Peyer's patch (tissue), 4 donors: ENCODE measurements at places on chromosomes 1 and 21. TPM values are rescaled to one million over a fixed set of nuclear protein-coding genes. Genes with fewer than 3 reads are reported as not detected.

The ANKRD35 gene
- total RNA-seq = 1.2 TPM

The LCE7A gene
- not detected for total RNA-seq

The NGF gene
- not detected for total RNA-seq

The TPTE gene
- total RNA-seq = not detected

The SPTA1 gene
- total RNA-seq = not detected

The LMX1A gene
- 1.9 TPM for total RNA-seq

The C4BPA gene
- 2.6 TPM for total RNA-seq

DNA sequence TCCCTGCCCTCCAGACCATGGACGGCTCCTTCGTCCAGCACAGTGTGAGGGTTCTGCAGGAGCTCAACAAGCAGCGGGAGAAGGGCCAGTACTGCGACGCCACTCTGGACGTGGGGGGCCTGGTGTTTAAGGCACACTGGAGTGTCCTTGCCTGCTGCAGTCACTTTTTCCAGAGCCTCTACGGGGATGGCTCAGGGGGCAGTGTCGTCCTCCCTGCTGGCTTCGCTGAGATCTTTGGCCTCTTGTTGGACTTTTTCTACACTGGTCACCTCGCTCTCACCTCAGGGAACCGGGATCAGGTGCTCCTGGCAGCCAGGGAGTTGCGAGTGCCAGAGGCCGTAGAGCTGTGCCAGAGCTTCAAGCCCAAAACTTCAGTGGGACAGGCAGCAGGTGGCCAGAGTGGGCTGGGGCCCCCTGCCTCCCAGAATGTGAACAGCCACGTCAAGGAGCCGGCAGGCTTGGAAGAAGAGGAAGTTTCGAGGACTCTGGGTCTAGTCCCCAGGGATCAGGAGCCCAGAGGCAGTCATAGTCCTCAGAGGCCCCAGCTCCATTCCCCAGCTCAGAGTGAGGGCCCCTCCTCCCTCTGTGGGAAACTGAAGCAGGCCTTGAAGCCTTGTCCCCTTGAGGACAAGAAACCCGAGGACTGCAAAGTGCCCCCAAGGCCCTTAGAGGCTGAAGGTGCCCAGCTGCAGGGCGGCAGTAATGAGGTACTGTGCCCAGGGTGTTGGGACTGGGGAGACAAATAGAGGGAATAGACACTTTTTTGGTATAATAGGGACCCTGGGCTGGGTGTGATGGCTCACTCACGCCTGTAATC is 1.0 kb downstream of the ZBTB48 start:
- H3K27ac ChIP-seq = peak overlapping the region; percentile 95
- peak overlapping the region; percentile 96 for H3K4me3 ChIP-seq
- DNase-seq = no peak
- H3K4me1 ChIP-seq = peaks cover 12% of the 10 kb centered on the region

DNA sequence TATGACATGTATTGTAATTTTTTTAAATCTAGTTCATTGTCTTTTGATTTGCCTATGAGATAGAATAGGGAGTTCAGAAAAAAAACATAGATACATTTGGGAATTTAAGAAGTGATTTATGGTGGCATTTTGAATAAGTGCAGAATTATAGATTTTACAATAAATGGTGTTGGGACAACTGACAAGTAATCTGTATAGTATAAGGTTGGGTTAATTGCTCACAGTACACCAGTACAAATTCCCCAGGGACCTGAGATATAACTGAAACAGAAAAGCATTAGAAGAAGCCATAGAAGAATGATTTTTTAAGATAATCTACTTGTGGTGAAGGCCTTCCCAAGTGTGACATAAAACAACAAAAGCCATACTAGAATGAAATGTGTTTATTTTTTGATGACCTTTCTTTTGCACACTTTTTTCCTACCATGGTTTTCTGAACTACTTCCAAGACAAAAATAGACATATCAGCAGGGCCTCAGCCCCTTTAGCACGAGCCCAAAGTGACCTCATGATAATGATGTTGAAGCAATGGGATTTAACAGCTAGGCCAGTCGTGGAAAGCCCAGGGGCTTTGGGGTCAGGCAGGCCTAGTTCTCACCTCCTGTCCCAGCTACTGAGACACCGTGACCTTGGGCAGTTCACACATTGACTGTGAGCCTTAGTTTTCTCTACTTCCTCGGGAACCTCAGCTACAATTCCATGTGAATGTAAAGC is 87.4 kb downstream of the GREM2 start:
- no peak overlapping the region for H3K4me3 ChIP-seq
- no peak overlapping the region for H3K27ac ChIP-seq
- no peaks in the 10 kb centered on the region for H3K27me3 ChIP-seq
- no peaks in the 10 kb centered on the region for H3K4me1 ChIP-seq
- DNase-seq = no peak

- no peak overlapping the region for H3K4me3 ChIP-seq
- no peaks in the 10 kb centered on the region for H3K27me3 ChIP-seq
- H3K27ac ChIP-seq = no peak overlapping the region
- no peaks in the 10 kb centered on the region for H3K36me3 ChIP-seq
Observed at GRCh38 chr1:160179336-160179735, 11.0 kb upstream of the CASQ1 start.

- no peaks in the 10 kb centered on the region for H3K27me3 ChIP-seq
- H3K27ac ChIP-seq = no peak overlapping the region
- DNase-seq = peak; percentile 63
- H3K4me3 ChIP-seq = no peak overlapping the region
- no peaks in the 10 kb centered on the region for H3K4me1 ChIP-seq
Observed at GRCh38 chr1:30085811-30086770, 637.3 kb downstream of the MATN1 start.

GRCh38 chr1:151006327-151007052 is at the start of gene MINDY1:
TSS of gene MINDY1 (minus strand) at chr1:151006902. CDS start at chr1:151002617, 4,285 bp downstream.
- peaks cover 74% of the 10 kb centered on the region for H3K4me1 ChIP-seq
- peak within 1 kb of the TSS; percentile 53 for H3K4me3 ChIP-seq
- no peaks in the 10 kb centered on the region for H3K27me3 ChIP-seq

GRCh38 chr21:41302976-41303375 is 13.6 kb upstream of the FAM3B start:
- no peak overlapping the region for H3K4me3 ChIP-seq
- DNase-seq = no peak
- no peak overlapping the region for H3K27ac ChIP-seq
- H3K4me1 ChIP-seq = no peaks in the 10 kb centered on the region

DNA sequence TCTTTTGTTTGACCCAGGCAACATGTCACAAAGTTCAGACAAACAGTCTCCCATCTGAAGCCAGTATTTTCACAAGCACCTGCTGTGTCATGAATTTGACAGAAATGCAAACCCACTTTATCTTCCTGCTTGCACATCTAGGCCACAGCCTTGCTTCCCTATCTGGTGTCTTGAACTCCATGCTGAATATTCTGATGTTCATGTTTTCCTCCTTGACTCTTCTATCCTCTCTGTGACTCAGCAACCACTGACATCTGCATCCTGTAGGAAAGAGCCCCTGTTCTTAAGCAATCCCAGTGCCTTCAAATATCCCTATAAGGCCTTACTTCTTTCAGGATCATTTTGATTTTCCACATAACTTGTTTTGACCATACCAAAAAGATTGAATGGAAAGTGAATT is 6.5 kb downstream of the CD55 start:
- DNase-seq = no peak
- H3K4me1 ChIP-seq = no peaks in the 10 kb centered on the region
- no peaks in the 10 kb centered on the region for H3K27me3 ChIP-seq
- H3K36me3 ChIP-seq = peaks cover 64% of the 10 kb centered on the region

DNA sequence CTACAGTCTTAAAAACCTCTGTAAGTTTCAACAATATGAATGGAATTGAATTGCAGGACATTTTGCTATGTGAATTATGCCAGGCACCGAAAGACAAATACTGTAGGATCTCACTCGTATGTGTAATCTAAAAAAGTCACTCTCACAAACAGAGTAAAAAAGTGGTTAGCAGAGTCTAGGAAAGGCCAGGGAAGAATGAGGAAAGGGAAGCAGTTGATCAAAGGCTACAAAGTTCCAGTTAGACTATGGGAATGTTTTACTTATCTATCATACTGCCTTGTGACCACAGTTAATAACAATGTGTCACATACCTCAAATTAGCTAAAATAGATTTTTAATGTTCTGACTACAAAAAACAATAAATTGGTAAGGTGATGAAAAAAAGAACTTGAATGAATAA is 565.4 kb upstream of the BRINP3 start:
- H3K36me3 ChIP-seq = no peaks in the 10 kb centered on the region
- DNase-seq = no peak
- no peak overlapping the region for H3K4me3 ChIP-seq
- H3K4me1 ChIP-seq = no peaks in the 10 kb centered on the region

- H3K27me3 ChIP-seq = no peaks in the 10 kb centered on the region
- no peaks in the 10 kb centered on the region for H3K36me3 ChIP-seq
- DNase-seq = peak; percentile 31
- H3K27ac ChIP-seq = peak overlapping the region; percentile 97
- H3K4me3 ChIP-seq = peak overlapping the region; percentile 96
Observed at GRCh38 chr1:26697978-26698849, 2.4 kb downstream of the ARID1A start.

GRCh38 chr1:216653001-216653400 is 70.2 kb downstream of the ESRRG start:
- no peak overlapping the region for H3K4me3 ChIP-seq
- no peaks in the 10 kb centered on the region for H3K4me1 ChIP-seq
- no peaks in the 10 kb centered on the region for H3K36me3 ChIP-seq
- no peaks in the 10 kb centered on the region for H3K27me3 ChIP-seq
- no peak for DNase-seq

DNA sequence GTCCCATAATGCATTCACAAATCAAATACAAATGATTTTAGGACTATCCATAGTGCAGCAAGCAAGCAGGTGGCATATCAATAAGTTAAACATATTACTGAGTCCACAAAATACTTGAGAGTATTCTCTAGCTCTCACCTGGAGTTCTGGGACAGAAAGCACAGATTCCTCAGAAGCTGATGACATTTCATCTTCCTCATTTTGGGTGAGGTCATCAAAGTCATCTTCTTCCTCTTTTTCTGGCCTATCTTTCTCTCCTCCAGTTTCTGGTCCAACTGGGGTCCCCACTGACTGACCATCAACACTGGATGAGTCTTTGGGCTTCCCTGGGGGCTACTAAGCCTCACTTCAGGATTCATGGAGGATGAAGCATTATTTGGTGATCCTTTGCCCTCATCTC is 38.9 kb downstream of the YY1AP1 start:
- H3K4me3 ChIP-seq = no peak overlapping the region
- no peaks in the 10 kb centered on the region for H3K4me1 ChIP-seq

GRCh38 chr1:99621340-99621901 is 24.5 kb upstream of the PALMD start:
- H3K4me1 ChIP-seq = no peaks in the 10 kb centered on the region
- H3K27ac ChIP-seq = no peak overlapping the region
- no peak overlapping the region for H3K4me3 ChIP-seq
- DNase-seq = no peak

- H3K27ac ChIP-seq = peak overlapping the region; percentile 85
- peaks cover 21% of the 10 kb centered on the region for H3K4me1 ChIP-seq
- DNase-seq = no peak
- no peak overlapping the region for H3K4me3 ChIP-seq
- no peaks in the 10 kb centered on the region for H3K27me3 ChIP-seq
- H3K36me3 ChIP-seq = no peaks in the 10 kb centered on the region
Observed at GRCh38 chr1:156508205-156508954, 7.8 kb upstream of the MEF2D start.

DNA sequence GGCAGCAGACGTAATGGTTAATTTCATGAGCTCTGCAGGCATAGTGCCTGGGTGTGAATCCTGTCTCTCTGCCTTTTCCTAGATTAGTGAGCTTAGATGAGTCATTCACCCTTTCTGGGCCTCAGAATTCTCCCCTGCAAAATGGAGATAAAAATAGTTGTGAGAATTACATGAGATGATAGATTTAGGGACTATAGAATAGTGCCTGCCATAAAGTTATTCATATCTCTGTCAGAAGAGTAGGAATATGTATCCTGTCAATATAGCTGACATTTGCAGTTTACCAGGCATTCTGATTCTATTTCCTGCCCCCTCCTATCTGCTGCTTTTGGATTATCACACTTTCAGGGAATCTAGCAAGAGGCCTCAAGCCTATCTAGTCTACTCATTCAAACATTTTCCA is 112.0 kb downstream of the PDE4B start:
- no peak overlapping the region for H3K27ac ChIP-seq
- H3K4me1 ChIP-seq = no peaks in the 10 kb centered on the region
- no peak overlapping the region for H3K4me3 ChIP-seq
- no peak for DNase-seq
- no peaks in the 10 kb centered on the region for H3K27me3 ChIP-seq

DNA sequence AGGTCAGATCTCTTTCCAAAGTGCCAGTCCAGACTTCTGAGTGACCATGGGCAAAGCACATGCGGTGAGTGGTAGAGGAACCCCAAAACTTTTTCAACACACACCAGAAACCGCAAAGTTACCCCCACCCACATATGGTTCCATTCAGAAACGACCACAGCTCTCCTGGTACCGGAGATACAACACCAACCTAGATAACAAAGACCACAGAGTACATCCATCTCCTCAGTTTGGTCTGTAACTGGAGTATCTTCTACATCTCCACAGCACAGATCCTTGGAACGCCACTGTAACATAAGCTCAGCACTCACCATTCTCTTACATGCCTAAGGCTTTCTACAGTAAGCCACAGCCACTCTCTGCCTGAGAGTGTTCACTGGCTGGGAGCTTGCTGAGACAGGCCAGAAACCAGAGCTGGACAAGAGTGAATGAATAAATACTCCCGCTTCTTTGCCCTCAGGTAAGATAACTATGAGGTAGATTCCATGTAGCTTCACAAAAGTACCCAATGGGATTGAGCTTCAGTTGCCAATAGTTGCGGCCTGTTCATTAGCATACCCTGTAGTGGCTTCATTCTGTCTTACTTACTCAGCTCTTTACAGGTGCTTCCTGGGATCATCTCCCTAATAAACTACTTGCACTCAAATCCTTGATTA is 81.8 kb downstream of the SMYD3 start:
- DNase-seq = no peak
- H3K36me3 ChIP-seq = no peaks in the 10 kb centered on the region
- no peaks in the 10 kb centered on the region for H3K27me3 ChIP-seq

DNA sequence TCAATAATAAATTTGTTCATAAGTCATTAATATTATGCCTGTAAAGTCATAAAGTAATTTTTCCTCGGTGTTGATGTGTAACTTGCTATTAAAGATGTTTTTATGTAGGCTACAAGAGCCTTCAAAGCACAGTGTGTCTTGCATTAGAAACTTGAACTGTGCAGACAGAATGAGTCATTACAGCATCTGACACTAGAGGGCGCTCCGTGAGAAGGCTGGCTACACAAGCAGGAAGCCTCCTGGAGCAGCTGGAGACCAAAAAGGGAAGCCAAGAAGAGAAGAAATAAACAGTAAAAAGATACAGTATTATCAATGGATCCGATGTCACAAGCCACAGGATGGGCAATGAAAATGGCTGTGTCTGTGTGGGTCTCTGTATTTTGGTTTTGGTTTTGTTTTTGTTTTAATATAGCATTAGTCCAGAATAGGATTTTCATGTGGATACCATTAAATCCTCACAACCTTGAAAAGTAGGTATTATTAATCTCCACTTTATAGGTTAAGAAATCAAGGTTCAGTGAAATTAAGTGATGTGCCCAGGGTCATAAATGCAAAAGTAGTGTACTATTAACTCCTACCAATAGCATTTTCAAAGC is 16.1 kb upstream of the LRRC8D start:
- H3K4me1 ChIP-seq = no peaks in the 10 kb centered on the region
- H3K4me3 ChIP-seq = no peak overlapping the region
- no peak overlapping the region for H3K27ac ChIP-seq
- no peaks in the 10 kb centered on the region for H3K36me3 ChIP-seq

- no peak for DNase-seq
- H3K27ac ChIP-seq = no peak overlapping the region
- no peaks in the 10 kb centered on the region for H3K27me3 ChIP-seq
- peaks cover 8% of the 10 kb centered on the region for H3K4me1 ChIP-seq
- no peak overlapping the region for H3K4me3 ChIP-seq
Observed at GRCh38 chr21:37206496-37206895, 60.6 kb downstream of the VPS26C start.

GRCh38 chr21:46350571-46350970 is 26.6 kb downstream of the PCNT start:
- no peaks in the 10 kb centered on the region for H3K4me1 ChIP-seq
- peaks cover 100% of the 10 kb centered on the region for H3K36me3 ChIP-seq
- no peak overlapping the region for H3K27ac ChIP-seq
- no peak overlapping the region for H3K4me3 ChIP-seq
- DNase-seq = no peak
